NCI-H1417 treated with DMSO at 0.1 percent for 48 hours (cell line): ENCODE measurements at places on chromosomes 5 and 9.

GRCh38 chr5:97979740-97980139 lies 793.7 kb upstream of the RGMB start:
- no peak for DNase-seq

GRCh38 chr9:130214776-130215340 lies 42.7 kb downstream of the NCS1 start:
- DNase-seq: no peak

DNA sequence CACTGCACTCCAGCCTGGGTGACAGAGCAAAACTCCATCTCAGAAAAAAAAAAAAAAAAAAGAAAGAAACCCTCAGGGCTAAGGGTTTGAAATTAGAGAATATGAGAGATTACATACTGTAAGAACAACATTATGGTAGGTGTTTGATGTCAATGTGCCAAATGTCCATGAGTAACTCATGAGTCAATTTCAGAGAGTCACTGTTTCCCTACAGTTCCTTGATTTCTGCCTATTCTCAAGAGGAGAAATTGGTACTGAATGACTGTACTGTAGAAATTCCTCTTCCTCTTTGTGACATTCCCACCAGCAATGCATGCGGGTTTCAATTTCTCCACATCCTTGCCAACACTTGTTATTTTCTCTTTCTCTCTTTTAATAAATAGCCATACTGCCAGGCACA lies 35.2 kb downstream of the MARVELD2 start:
- DNase-seq: no peak

DNA sequence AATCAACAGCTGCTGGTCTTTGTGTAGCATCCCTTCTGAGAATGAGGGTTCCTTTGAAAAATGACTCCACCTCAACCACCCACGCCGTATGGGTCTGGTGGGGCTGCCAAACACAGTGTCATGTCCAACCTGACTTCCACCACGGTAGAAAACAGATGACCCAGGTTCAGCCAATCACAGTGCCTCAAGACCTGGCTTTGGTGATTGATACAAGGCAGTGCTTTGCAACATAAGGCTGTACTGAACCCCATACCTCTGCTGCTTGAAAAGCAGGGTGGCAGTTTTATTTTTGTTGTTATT lies 11.5 kb upstream of the TGFBR1 start:
- no peak for DNase-seq

DNA sequence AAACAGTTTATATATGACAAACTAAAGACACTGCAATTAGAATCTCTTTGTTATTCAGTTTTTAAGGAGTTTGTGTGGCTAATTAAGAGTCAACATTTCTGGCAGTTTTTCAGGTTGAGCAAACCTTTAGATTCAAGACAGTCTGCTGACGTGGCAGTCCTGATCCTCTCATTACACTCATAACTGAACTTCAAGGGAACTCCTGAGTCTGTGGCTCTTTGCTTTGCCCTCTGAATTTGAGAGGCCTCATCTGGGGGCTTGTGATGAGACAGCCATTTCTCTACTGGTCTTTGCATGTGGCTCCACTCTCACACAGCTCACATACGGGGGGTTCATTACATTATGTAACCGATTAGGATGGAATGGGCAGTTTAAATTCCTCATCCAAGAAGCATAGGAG lies 182.9 kb upstream of the MEF2C start:
- DNase-seq: no peak

- DNase-seq: no peak
Observed at GRCh38 chr5:139896718-139897117, 101.1 kb downstream of the PSD2 start.

- DNase-seq: no peak
Observed at GRCh38 chr5:169003721-169004541, 297.0 kb downstream of the SLIT3 start.

DNA sequence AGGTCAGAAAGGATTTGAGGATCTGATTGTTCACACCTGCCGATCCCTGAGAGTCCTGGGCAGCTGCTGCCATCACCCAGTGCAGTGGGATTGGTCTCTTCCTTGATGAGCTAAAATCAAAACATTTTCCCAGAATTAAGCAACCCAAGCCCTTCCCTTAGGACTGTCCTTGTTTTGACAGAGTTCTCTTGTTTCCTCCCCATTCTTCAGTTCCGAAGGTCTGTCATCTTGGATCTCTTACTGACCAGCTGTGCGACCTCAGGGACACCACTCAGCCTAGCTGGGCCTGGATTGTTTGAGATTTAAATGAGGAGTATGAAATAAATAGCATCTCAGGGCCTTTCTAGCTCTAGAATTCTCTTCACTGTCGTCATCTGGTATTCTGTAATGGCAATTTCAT lies 90.3 kb upstream of the IQGAP2 start:
- no peak for DNase-seq

- DNase-seq: no peak
Observed at GRCh38 chr9:6149315-6149714, 66.3 kb upstream of the IL33 start.

DNA sequence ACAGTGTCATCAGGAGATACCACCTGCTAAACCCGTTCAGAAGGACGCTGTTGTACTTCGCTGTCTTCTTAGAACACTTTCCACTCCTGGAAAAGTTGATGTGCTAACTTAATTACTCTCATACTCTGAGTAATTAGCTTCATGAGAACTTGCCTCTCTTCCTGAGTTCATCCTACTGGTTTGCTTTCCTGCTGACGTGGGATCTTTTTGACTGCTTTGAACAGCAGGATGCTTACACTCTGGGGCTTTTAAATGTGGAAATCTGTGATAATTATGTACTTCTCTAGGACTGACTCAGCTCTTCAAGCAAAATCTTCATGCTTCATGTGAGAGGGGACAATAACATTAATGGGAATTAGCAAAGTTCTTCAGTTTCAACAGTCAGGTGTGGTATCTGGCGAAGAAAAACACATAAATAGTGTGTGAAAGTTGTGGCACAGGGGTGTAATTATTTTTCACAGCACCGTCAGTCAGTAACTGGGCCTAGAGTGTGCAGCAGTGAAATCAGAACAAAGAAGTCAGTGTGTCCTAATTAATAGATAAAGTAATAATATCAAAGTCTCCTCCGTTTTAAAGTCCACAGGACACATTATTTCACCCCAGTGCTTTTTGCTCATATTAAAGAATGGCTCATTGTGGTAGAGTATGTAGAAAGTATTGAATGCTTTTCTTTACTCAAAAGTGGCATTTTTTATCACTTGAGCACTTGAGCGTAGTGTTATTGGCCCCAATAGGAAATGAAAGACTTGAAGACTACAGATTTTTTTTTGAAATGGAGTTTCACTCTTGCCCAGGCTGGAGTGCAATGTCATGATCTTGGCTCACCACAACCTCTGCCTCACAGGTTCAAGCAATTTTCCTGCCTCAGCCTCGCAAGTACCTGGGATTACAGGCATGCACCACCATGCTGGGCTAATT lies 140.9 kb upstream of the DMRT1 start:
- DNase-seq: no peak

DNA sequence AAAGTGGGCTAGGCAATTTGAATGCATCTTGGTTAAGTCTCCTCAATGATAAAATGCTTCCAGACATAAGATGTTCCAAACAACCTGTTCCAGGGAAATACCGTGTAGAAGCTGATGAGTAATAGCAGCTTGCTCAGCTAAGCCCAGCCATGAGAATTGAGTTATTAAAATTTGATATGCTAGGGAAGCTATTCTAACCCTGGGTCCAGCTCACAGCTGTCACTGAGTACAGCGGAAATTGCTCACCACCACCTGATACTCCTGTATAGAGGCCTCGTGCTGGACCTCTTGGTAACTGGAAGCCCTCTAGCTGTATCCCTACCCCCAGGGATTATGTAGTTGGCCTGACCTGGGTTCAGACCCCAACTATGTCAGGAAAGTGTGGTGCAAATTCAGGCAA lies 521.3 kb upstream of the TRPC7 start:
- no peak for DNase-seq

DNA sequence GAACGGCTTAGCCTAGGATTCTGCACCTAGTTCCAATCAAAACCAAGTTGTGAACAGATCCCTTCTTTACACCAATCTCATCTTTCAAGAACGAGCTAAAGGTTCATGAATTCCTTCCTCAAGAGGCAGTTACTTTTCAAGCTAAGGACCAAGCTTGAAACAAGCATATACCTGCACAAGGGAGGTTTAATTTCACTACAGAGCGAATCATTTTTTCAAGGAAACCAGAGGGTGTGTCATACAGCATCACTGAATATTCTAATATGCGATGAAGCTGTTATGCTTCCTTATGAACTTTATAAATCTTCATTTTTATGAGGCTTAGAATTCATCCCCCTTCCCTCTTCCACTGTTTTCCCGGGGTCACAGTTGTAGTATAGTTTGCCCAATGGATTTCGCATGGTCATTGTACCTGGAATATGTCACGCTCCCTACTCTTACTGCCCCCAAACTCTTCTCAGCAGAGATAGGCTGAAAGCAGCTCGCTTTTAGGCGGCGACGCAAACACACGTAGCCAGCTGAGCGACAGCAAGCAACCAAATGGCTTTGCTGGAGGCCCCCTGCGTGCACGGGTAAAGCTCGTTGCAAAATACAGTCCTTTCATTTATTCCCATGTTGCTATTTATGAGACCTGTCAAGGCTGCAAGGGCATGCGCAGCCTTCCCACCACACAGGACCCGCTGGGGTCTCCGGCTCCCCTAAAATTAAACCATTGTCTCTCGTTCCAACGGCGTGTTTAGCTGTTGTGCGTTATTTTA lies 832 bp downstream of the LMBRD2 start:
- peak; percentile 23 for DNase-seq

GRCh38 chr5:19767987-19768386 lies 220.0 kb downstream of the CDH18 start:
- DNase-seq: no peak
